ENCODE measurements at places on chromosomes 3 and 15.

DNA sequence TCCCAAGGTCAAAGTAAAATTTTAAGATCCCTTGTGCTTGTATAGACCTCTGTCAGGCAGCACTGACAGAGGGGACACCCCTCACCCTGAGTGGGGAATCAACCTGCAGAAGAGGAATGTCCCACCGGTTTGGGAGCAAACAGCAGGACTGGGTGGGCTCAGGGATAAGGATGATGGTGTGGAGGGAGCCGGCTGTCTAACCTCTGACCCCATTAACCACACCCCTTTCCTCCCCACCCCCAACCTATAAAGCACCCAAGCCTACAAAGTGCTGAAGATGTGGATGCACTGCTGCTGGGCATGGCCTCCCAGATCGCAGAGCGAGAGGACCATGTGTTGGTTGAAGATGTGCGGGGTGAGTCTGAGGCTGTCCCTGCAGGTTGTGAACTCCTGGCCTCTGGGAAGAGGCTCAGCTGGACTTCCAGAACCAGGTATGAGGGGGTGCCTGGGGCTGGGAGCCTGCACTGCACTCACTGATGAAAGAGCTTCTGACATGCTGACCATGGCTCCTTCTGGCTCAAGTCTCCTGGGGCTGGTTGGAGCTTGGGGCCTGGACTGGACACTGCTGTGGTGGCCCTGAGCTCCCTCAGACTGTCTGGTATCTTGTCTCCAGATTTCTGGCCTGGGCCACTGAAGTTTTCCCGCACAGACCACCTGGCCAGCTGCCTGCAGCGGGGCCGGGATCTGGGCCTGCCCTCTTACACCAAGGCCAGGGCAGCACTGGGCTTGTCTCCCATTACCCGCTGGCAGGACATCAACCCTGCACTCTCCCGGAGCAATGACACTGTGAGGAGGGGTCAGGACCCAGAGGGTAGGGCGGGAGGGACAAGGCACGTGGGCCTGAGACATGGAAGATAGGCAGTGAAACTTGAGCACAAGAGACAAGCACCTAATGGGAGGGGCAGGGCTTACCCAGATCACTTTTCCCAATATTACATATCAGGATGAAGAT is 9.3 kb downstream of the DUOX1 start:
- no peak for DNase-seq

DNA sequence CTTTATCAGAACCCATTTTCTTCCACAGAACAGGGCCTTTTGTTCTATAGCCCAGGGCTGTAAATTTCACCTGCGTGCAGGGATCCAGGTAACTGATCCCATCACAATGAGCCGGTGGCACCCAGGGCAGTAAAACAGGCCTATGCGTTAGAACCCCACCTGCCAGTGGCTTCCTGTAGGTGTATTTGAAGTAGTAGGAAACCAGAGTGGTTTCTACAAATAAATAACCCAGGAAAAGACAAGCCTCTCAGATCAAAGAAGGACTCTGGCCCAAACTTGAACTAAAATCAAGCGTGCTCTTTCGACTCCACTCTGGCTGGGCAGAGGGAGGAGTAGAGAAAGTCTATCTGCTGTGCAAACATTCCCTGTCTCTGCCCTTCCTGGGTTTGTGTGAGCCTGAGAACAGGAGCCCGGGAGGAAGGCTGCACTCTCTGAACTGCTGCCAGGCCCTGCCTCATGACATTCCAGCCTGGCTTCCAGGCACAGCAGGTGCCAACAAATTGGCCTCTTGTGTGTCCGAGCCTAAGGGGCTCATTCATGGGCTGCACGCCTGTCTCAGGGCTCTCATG is 77.7 kb downstream of the CEMIP start:
- no peak for DNase-seq

DNA sequence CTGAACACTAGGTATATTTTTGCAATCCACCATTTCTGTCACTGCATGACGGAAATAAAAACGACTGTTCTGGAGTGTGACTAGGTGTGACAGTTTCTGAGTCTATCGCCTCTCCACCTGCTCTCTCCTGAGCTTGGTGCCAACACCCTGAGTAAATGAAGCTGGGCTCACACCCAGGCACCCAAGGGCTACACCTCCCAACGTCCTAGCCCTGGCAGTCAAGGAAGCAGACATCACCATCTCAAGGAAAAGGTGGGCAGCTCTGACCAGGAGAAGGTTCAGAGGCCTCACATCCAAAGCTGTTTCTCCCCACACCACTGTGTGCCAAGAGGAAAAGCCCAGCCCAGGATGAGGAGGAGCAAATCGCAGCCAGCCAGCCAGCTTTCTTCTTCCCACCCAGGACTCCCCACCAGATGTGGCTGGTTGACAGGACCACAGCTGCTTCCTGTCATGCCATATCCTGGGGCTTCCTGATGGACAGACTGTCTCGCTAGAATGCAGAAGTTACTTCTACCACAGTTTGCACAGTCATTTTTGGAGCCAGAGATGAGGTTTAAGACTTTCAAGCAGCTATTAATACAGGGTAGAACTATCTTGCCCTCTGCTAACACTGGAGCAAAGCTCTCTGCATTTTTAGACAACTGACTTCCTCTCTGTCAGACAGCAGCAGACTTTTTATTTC is 3.3 kb downstream of the SCAMP2 start:
- no peak for DNase-seq

GRCh38 chr3:105365391-105366325 is 1.1 kb upstream of the ALCAM start:
- DNase-seq, result peak; percentile 75

DNA sequence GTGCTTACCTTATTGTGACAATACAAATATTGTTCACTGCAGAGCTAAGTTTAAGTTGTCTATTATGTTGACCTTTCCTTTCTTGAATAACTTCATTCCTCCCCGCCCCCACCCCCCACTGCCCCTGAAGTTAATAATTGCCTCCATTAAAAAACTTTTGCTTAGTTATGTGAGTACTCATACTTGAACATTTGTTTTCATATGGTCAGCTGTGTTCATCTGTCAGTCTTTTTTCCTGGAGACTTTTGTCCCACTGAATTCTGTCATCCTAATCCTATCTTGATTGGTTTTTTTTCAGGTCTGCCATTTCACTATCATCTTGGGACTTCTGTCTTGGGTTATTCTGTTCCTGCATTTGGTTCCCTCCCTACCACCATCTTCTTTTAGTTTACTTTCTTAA is 8.5 kb downstream of the SLC25A36 start:
- DNase-seq, result no peak

DNA sequence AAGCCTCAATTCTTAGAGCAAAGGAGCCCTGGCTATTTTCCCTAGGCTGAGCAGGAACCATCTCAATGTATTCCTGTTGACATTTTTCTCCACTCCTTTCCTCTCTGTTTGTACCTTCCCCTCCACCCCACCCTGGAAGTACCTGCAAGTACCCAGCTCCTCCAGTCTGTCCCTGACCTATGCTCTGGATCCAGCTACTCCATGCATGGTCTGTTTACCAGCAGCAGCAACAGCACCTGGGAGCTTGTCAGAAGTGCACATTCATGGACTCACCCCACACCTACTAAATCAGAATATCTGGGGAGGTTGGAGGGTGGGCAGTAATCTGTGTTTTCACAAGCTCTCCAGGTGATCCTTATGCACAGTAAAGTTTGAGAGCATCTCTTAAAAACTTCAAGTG is 240.7 kb upstream of the UMPS start:
- DNase-seq, result no peak

- DNase-seq, result no peak
Measured at GRCh38 chr3:184715943-184716621, 4.2 kb upstream of the MAGEF1 start.

- no peak for DNase-seq
Measured at GRCh38 chr15:80403712-80404056, 498 bp upstream of the ARNT2 start.

DNA sequence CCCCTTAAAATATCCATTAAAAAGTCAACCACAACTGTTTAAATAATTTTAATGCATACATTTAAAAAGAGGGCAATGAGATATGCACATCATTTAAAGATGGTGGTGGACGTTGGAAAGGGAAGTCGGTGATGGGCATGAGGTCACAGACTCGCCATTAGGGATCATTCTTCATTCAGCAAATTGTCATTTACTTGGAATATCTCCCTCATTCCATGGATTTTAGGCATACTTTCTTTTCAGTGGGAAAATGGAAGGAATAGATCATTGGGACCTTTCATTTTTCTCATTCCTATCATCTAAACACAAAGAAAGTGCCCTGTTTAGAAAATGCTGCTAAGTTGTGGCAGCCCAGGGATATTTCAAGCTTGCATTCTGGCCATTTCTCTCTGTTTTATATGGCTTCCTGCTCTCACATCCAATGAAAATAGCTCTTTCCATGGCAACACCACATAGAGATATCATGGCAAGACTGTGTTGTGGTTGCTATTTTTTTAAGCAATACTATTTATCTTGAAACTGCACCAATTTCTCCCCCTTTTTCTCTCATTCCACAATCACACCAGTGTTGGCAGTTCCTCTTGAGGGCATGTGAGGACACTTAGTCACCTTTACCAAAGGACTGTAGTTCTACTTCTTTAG is 40.7 kb upstream of the LMCD1 start:
- no peak for DNase-seq

DNA sequence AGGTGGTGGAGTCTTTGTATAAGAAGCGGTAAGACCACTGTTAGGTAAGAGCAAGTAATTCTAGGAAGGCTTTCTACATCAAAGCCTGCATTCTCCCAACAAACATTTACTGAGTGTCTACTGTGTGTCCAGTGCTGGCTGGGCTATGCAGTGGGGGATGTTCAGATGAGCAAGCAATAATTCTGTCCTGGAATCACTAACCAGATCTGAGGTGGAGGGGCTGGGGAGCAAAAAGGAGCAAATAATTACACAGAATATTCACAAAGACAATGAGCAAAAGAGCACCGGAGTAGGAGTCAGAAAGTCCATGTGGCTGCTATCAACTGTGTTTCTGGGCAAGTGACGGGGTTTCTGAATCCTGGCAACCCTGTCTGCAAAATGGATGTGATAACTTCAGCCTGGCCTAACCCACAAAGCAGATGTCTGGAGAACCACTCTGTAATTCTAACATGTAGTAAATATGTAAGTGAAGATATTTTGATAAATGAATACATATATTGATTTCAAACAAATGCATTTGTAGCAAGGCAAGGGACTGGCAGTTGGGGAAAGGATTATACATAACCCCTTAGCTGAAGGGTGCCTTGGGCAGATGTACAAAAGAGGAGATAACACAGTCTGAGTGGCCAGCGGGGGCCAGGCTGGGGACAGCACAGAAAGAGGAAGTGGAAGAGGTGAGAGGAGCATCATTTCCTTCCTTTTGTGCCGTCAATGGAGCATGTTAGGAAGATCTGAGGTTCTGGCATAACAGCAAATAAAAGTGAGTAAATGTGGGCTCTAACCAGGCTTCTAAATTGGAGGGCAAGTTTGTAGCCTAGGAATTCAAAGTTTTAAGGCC is 28.8 kb downstream of the CYP8B1 start:
- DNase-seq, result no peak

GRCh38 chr3:158845765-158846350 is 44.0 kb downstream of the MFSD1 start:
- peak; percentile 14 for DNase-seq

- no peak for DNase-seq
Measured at GRCh38 chr3:152261329-152261728, 7.4 kb upstream of the MBNL1 start.

- no peak for DNase-seq
Measured at GRCh38 chr3:187287256-187287655, 4.3 kb downstream of the MASP1 start.

- DNase-seq, result no peak
Measured at GRCh38 chr3:42742259-42742658, 30.8 kb downstream of the CCDC13 start.

DNA sequence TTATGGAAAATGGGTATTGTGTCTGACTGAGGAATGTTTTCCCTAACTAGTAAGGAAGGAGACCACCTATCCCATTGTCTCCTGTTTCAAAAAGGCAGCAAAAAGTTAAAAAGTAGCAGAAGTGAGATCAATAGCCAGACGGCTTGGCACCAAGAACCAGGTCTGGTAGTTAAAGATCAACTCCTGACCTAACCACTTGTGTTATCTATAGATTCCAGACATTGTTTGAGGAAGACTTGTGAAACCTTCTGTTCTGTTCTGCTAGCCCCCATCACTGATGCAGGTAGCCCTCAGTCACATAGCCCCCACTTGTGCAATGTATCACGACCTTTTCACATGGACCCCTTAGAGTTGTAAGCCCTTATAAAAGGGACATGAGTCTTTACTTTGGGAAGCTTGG is 46.3 kb upstream of the C2CD4B start:
- DNase-seq, result no peak

- no peak for DNase-seq
Measured at GRCh38 chr3:48762816-48763215, 45.8 kb upstream of the IP6K2 start.

GRCh38 chr15:85865070-85865684 is 70.5 kb upstream of the KLHL25 start:
- peak; percentile 16 for DNase-seq

DNA sequence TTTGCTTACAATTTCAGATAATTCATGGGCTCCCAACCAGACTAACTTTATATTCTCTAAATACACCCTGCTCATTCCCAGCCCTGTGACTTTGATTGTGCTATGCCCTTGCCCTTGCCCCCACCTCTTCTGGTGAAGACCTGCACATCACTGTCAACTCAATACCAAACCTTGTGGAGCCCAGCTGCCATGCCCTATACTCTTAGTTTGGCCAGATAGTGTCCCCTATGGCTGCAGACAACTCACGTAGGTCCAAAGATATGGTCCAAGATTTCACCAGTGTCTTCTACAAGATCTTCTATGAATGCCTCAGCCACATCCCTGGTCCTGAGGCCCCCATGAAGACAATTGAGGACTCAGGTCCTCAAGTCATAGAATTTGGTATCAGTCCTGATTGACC is 118.3 kb upstream of the EIF1B start:
- no peak for DNase-seq

DNA sequence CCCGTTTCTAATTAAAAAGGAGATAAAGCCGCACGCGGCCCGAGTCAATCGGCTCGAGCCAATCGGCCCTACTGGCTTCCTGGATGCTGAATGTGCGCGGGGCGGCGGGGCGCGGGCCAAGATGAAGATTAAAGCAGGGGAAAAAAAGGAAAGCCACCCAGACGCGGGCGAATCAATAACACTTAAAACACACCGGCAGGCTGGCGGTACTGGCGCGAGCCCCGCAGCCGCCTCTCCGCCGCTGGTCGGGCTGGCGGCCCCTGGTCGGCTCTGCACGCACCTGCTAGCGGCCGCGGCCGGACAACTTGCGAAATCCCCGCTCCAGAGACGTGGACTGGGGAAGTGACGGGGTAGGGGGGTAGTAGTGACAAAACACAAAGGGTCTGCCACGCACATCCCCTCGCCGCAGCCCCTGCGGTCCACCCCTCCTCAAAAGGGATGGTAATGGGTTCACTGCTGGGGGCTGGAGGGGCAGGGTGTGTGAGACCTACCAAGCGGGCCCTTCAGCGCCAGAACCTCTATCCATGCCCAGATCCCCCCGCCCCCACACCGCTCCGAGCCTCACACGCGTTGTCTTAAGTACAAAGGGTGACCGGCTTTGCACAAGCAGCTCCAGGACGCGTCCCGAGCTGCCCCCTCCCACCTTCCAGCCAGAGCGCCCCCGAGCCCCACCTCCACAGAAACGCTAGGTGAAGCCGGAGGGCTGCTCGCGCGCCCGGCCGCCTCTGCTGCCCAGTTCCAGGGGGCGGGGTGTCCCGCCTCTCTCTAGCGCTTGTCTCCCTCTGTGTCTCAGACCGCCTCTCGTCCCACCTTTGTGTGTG is 1.4 kb downstream of the WNT7A start:
- no peak for DNase-seq

Data from DMS 273 treated with DMSO at 0.1 percent for 48 hours (cell line).